AG08396 (cell line): ENCODE measurements at places on chromosomes 5 and 9.

- DNase-seq: no peak
Observed at GRCh38 chr9:87770616-87771315, 44.8 kb downstream of the CTSL start.

DNA sequence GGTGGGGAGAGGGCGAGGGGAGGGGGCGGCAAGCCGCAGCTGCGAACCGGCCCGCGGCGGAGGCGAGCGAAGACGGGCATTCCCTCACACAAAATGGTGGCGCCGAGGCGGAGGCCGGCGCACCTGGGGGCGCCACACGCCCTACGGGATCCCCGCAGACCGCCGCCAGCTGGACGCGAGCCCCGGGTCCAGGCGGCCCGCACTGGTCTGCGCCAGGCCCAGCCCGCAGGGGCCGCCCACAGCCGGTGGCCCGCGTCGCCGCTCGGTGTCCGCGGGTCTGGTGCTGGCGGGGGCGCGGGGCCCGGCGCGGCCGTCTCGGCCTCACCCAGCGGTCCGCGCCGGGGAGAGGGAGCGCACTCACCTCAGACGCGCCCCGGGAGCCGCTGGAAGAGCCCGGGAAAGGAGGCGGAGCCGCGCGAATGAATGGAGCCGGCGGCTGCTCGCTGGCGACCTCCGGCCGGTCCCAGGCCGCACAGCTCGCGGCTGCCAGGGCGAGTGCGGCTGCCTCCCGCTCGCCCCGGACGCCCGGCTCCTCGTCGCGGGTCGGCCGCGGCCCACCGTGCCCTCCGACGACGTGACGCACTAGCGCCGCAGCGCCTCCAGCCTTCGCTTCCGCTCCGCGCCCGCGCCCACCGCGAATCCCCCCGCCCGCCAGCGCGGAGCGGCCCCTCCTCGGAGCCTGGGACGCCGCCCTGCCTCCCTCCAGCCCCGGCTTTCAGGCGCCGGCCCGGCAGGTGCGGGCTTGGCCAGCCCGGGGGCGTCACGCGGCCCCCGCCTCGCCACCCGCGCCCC, at the start of gene FAM169A:
TSS of gene FAM169A (minus strand) at position 584 of the 792 bp plus-strand sequence. CDS start 24,711 bp downstream, outside the sequence.
- peak; percentile 75 for DNase-seq

GRCh38 chr9:100100146-100100667, 1.2 kb downstream of the INVS start:
- no peak for DNase-seq

GRCh38 chr5:97554977-97555643, 372.1 kb upstream of the RIOK2 start:
- peak; percentile 32 for DNase-seq

DNA sequence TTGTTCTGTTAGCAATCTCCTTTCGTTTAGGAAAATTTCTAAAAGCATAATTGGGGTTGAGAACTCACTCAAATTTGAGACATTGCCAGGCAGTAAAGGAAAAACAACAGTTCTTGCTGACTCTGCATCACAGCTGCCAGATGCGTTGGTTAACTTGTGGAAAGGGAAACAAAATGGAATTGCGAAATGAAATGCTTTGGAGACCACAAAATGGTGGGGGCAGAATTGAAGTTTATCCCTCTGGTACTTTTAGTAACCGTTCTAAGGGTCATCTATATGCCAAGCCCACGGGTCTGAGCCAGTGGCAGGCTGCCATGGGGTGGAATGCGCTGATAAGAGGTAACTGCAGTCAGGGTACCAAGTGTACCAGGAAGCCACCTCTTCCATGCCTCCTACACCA, 28.6 kb upstream of the SELENOP start:
- peak; percentile 67 for DNase-seq

GRCh38 chr5:42851481-42851880, 39.8 kb upstream of the SELENOP start:
- no peak for DNase-seq

GRCh38 chr9:130173666-130173983, 1.4 kb downstream of the NCS1 start:
- peak; percentile 67 for DNase-seq

GRCh38 chr5:127298656-127299055, 8.1 kb downstream of the MEGF10 start:
- no peak for DNase-seq

DNA sequence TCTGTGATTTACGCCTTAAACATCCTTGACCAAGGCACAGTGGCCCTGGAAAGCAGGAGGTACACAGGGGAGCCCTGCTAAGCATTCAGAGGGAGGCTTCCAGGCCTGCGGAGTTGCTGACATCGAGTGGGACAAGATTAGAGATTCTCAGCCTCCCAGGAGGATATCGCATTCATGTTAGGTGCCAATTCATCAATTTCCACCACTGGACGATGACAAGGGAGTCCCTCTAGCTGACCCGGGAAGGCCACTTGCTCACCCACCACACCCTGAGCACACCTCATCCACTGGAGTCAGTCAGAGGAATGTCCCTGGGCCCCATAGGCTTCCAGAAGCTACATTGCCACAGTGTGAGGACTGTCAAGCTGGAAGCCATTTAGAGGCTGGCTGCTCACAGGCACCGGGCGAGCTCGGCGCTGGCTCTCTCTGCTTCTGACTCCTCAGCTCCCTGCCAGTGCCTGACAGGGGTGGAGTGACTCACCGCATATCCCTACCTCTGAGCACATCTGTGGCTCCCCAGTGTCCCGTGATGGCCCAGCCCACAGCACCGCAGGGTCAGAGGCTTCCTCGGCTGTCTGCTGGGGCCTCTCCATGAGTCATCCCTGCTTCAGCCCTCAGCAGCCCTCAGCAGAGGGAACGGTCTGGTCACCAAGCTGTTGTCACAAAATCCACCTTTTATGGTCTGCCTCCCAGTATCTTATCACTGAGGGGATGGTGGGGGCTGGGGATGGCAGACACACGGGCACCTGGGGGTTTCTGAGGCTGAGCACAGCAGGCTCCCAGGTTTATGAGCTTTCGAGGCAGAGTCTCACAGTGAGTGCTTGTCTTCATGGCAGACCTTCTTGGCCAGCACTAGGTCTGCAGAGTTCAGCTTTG, 117.5 kb downstream of the ZNF608 start:
- peak; percentile 92 for DNase-seq

DNA sequence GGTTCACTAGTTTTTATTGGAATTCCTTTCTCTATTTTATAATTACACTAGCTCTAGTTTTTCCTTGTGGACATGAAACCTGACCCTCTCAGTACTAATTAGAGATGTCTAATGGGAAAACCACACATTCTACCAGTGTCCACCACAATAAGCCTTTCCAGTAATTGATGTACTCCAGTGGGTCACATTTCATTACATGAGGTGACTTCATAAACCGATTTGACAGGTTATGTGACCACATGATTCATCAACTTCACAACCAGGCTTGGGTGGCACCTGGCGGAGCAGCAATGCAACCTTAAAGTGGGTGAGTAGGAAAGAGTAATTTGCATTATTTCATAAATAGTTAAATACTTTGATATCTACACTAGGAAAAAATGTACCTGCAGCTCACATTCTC, 284.2 kb upstream of the ADAMTS16 start:
- DNase-seq: no peak

DNA sequence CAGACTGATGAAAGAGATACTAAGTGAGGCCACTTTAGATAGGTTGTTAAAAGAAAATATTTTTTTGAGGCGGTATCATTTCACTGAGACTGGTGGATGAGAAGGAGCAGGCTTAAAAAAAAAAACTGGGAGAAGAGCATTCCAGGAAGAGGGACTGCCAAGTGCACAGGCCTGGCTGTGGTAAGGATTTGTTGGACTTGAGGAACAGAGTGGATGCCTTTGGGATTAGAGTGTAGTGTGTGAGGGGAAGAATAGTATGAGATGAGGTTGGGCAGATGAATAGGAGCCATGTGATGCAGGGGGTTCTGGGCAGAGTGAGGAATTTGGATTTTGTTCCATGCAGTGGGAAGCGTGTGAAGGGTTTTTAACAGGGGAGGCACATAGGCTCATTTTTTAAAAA, 57.9 kb downstream of the PBX3 start:
- DNase-seq: peak; percentile 60

- no peak for DNase-seq
Observed at GRCh38 chr9:86939321-86939720, 8.0 kb downstream of the GAS1 start.

DNA sequence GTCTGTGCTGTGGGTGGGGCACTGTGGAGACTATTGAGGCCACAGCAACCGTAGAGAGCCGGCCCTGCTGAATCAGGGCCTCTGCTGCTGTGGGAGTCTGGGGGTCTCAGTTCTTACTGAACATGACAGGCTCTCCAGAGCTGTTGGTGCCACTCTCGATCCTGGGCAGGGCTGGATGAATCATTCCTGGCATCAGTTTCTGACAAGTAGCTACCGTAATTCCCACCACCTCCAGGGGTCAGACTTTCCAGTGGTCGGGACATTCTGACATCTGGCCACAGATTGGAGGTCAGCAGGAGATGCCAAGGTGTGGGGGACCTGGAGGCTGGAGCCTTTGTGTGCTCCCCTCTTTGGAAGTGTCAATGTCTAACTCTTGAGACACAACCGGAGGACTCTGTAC, 188.4 kb downstream of the IRX2 start:
- DNase-seq: no peak

DNA sequence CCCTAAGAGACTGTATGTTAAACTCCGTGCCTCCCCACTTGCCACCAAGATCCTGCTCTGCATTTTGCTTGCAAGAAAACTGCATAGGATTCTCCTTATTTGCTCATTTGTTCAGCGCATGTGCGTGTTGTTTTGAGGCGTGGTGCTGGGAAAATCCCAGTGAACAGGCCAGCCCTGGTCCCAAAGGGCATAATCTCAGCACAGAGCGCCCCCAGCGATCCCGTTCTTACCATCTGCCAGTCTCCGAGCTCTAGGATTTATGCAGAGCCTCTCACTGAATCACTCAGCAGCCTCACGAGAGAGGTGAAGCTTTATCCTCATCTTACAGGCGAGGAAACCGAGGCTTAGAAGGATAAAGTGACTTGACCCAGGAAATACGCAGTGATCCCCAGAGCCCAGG, 11.5 kb downstream of the PRRX2 start:
- no peak for DNase-seq

- DNase-seq: peak; percentile 86
Observed at GRCh38 chr5:110738812-110739651, at the start of gene SLC25A46. Gene SLC25A46, plus strand, starts transcription at chr5:110739007. Its CDS starts 113 bp downstream, at chr5:110739120.

GRCh38 chr5:45162974-45163373, 354.2 kb downstream of the MRPS30 start:
- DNase-seq: no peak
